ENCODE measurements at places on chromosomes 3 and 15. TPM values are rescaled to one million over a fixed set of nuclear protein-coding genes. Genes with fewer than 3 reads are reported as not detected.

GRCh38 chr3:48413611-48414010 is 16.3 kb downstream of the PLXNB1 start:
- DNase-seq = no peak

XCR1 gene
- total RNA-seq = not detected

GRCh38 chr3:116233711-116234357 is 211.5 kb downstream of the LSAMP start:
- no peak for DNase-seq

RHCG gene
- total RNA-seq = not detected

- no peak for DNase-seq
Observed at GRCh38 chr3:47476644-47477199, 981 bp upstream of the SCAP start.

KLHL6 gene
- 38.7 TPM for total RNA-seq

- DNase-seq = no peak
Observed at GRCh38 chr3:12591997-12592715, 35.3 kb downstream of the MKRN2 start.

GRCh38 chr15:68834346-68834745 is 13.7 kb upstream of the ANP32A start:
- no peak for DNase-seq
